ENCODE measurements at places on chromosomes 4 and X.

DNA sequence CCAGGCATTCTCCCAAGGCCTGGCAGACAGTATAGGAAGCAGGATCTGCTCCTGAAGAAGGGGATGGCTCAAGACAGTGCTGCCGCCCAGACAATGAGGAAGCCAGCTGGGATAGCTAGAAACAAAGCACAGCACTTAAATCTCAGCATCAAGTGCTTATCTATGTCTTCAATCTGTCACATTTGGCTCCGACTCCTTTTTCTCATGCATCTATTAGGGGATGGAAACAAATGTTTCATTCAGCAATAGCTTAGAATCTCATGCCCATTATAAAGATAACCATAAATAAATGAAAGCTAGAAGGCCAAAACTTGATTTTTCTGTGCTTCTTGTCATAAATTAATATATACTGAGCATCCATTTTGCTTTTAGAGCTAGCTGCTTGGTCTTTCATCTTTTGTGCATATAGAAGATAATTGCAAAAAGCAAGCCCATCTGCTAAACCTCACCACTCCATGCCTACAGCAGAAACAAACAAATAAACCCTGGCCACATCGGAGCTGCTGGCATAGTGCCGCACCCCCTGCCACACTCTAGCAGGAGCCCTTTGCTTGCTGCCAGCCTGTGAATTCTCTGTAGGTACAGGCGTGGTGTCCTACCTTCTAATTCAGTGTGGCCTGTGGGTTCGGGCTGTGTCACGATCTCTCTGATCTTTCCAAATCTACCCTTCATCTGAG, 75.9 kb downstream of the AASDH start:
- no peaks in the 10 kb centered on the region for H3K36me3 ChIP-seq
- H3K4me1 ChIP-seq = no peaks in the 10 kb centered on the region
- no peak overlapping the region for H3K27ac ChIP-seq
- DNase-seq = no peak

DNA sequence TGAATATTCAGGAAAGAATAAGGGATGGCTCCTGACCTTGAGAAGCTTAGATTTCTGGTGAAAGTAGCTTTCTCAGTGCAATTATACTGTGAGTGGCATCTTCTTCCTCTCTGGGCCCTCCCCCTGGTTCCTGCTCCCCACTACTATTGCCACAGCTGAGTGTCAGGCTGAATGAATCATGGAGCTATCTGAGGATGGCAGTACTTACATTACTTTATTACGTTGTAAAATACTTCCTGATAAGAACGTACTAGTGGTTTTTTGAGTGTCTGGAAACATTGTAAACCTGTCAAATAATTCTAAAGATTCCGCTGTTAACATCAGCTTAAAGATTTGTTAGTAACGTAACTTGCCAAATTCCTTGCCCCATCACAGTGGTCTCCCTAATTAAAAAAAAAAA, 36.2 kb downstream of the ARHGAP10 start:
- peaks cover 89% of the 10 kb centered on the region for H3K4me1 ChIP-seq
- no peak overlapping the region for H3K4me3 ChIP-seq
- H3K36me3 ChIP-seq = no peaks in the 10 kb centered on the region

- peaks cover 21% of the 10 kb centered on the region for H3K4me1 ChIP-seq
- H3K36me3 ChIP-seq = no peaks in the 10 kb centered on the region
- H3K4me3 ChIP-seq = no peak overlapping the region
- no peak for DNase-seq
- H3K27ac ChIP-seq = peak overlapping the region; percentile 25
Observed at GRCh38 chr4:113435893-113436292, 325.6 kb downstream of the CAMK2D start.

- no peak overlapping the region for H3K4me3 ChIP-seq
- no peaks in the 10 kb centered on the region for H3K36me3 ChIP-seq
- H3K4me1 ChIP-seq = no peaks in the 10 kb centered on the region
Observed at GRCh38 chr4:130238121-130238520, 1142.2 kb downstream of the C4orf33 start.

DNA sequence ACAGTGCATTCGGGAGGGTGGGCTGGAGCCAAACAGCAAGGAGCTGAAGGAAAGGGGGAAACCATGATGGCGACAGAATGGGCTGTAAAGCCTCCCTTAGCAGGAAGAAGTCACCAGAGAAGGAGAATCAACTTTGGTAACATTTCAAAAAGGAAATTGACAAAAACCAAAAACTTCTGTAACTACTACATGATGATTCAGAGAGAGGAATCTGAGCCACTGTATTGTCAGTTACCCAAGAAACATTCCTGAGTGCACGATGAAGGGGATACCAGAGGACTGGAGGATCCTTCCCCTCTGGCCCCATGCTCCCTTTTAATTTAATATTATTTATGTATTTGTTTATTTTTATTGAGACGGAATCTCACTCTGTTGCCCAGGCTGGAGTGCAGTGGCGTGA, 26.3 kb downstream of the PDHA1 start:
- H3K36me3 ChIP-seq = no peaks in the 10 kb centered on the region
- H3K4me1 ChIP-seq = no peaks in the 10 kb centered on the region
- H3K27me3 ChIP-seq = no peaks in the 10 kb centered on the region
- no peak for DNase-seq
- no peak overlapping the region for H3K4me3 ChIP-seq

DNA sequence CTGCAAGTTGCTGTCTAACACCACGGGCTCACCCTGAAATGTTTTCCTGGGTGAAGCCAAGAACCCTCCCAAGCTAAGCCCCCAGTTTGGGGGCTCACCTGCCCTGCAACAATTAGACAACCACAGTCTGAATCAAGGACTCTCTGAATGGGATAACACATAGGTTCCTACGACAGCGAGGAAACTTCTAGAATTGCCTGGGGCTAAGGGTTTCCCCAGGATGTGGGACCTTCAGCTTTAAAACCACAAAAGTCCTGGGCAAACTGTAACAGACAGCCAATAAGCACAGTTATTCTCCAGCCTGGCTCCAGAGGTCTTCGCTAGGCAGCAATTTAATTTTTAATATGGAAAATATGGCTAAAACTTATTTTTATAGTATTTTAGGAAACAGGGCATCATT, 162.6 kb downstream of the PRKX start:
- H3K36me3 ChIP-seq = no peaks in the 10 kb centered on the region
- no peak for DNase-seq
- H3K4me1 ChIP-seq = no peaks in the 10 kb centered on the region
- H3K4me3 ChIP-seq = no peak overlapping the region

GRCh38 chr4:123783921-123784320, 387.3 kb downstream of the SPRY1 start:
- H3K4me1 ChIP-seq = peaks cover 15% of the 10 kb centered on the region
- H3K36me3 ChIP-seq = no peaks in the 10 kb centered on the region
- no peak overlapping the region for H3K4me3 ChIP-seq
- DNase-seq = no peak

- H3K4me1 ChIP-seq = no peaks in the 10 kb centered on the region
- DNase-seq = no peak
- H3K27me3 ChIP-seq = no peaks in the 10 kb centered on the region
- no peaks in the 10 kb centered on the region for H3K36me3 ChIP-seq
- no peak overlapping the region for H3K27ac ChIP-seq
- H3K4me3 ChIP-seq = no peak overlapping the region
Observed at GRCh38 chr4:72314869-72315268, 254.2 kb downstream of the ADAMTS3 start.

GRCh38 chr4:86498863-86499166, 95.3 kb upstream of the PTPN13 start:
- no peaks in the 10 kb centered on the region for H3K4me1 ChIP-seq
- DNase-seq = no peak
- no peak overlapping the region for H3K27ac ChIP-seq
- H3K4me3 ChIP-seq = no peak overlapping the region
- H3K36me3 ChIP-seq = no peaks in the 10 kb centered on the region
- no peaks in the 10 kb centered on the region for H3K27me3 ChIP-seq

DNA sequence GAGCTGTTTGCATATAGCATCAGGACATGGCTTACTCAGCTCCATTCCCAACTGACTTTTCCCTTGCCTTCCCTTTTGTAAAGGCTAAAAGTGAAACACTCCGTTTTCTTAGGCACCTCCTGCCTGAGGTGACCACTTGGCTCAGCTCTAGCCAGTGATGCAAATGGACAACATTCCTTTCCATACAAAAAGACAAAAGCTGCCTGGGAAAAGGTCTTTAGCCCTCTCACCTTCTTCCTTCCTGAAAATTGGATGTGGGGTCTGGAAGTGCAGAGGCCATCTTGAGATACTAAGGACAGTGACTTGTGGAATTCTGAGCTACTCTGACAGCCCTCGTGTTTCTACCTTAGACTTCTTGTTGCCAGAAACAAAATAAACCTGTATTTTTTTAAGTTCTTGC, 27.7 kb upstream of the SFRP2 start:
- DNase-seq = no peak
- H3K27me3 ChIP-seq = no peaks in the 10 kb centered on the region
- no peak overlapping the region for H3K27ac ChIP-seq
- no peak overlapping the region for H3K4me3 ChIP-seq
- H3K36me3 ChIP-seq = no peaks in the 10 kb centered on the region

- no peak for DNase-seq
- H3K4me3 ChIP-seq = no peak overlapping the region
- H3K36me3 ChIP-seq = no peaks in the 10 kb centered on the region
- H3K4me1 ChIP-seq = no peaks in the 10 kb centered on the region
- no peaks in the 10 kb centered on the region for H3K27me3 ChIP-seq
Observed at GRCh38 chr4:100569196-100569595, 51.4 kb upstream of the EMCN start.

DNA sequence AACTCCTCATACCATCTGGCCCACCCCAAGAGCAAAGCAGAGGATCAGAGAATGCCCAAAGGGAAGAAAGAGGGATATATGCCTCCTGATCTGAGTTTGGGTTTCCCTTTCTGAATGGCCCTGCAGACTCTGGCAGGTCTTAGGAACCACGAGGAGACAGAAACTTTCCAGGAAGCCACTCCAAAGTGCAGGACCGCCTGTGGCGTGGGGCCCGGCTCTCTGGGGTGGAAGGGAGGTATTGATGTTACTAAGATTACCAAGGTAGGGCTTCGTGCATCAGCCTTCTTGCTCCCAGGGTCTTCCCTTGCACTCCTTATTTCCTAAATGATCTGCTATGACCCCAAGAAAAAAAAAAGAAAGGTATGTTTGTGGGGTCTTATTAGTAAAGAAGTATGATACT, 41.9 kb upstream of the SPRY1 start:
- H3K27ac ChIP-seq = no peak overlapping the region
- no peak overlapping the region for H3K4me3 ChIP-seq
- no peaks in the 10 kb centered on the region for H3K4me1 ChIP-seq
- H3K27me3 ChIP-seq = no peaks in the 10 kb centered on the region
- no peaks in the 10 kb centered on the region for H3K36me3 ChIP-seq
- DNase-seq = no peak

- H3K4me3 ChIP-seq = no peak overlapping the region
- no peaks in the 10 kb centered on the region for H3K27me3 ChIP-seq
- no peak overlapping the region for H3K27ac ChIP-seq
- H3K4me1 ChIP-seq = no peaks in the 10 kb centered on the region
- H3K36me3 ChIP-seq = no peaks in the 10 kb centered on the region
- no peak for DNase-seq
Observed at GRCh38 chr4:151771664-151772063, 10.9 kb upstream of the GATB start.

DNA sequence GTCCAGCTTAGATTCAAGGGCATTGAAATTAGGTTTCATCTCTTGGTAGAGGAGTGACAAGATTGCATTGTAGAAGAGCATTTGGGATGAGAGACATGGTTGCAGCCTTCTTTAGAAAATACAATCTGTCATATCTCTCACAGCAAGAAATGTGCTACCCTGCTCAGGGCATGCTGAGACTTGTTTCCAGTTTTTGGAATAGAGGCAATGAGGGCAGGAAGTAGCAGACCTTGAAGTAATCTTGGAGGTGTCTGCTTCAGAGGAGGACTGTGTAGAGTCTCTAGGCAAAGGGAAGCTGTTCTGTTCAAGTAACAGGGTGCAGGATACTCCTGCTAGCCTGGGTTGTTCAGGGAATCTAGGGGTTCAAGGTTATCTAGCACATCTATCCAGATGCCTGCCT, 116.1 kb upstream of the ZNF827 start:
- no peak overlapping the region for H3K27ac ChIP-seq
- H3K4me3 ChIP-seq = no peak overlapping the region
- no peaks in the 10 kb centered on the region for H3K27me3 ChIP-seq
- H3K36me3 ChIP-seq = no peaks in the 10 kb centered on the region
- DNase-seq = no peak

DNA sequence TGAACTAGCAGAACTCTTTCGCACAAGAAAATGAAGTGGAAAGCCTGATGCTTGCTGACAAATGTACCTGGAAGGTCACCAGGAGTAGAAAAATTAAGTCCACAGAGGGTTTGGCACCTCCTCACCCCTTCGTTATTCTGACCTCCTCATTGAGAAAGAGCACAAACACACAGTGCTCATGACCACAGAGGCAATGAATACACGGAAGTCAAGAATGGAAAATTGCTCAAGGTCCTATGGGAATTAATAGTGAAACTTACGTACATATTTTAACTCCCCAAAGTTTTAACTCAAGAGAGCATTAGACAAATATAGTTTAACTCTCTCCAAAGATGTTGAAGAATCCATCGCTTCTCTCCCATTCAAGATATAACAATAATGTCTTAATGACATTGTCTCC, 83.6 kb upstream of the CAMK2D start:
- no peak overlapping the region for H3K4me3 ChIP-seq
- no peak overlapping the region for H3K27ac ChIP-seq
- no peaks in the 10 kb centered on the region for H3K4me1 ChIP-seq
- no peaks in the 10 kb centered on the region for H3K36me3 ChIP-seq
- H3K27me3 ChIP-seq = no peaks in the 10 kb centered on the region
- DNase-seq = no peak

- H3K27ac ChIP-seq = no peak overlapping the region
- no peak overlapping the region for H3K4me3 ChIP-seq
- no peaks in the 10 kb centered on the region for H3K4me1 ChIP-seq
- no peaks in the 10 kb centered on the region for H3K36me3 ChIP-seq
Observed at GRCh38 chr4:54545663-54546424, 111.9 kb upstream of the KIT start.

- no peaks in the 10 kb centered on the region for H3K27me3 ChIP-seq
- H3K36me3 ChIP-seq = no peaks in the 10 kb centered on the region
- H3K4me1 ChIP-seq = no peaks in the 10 kb centered on the region
Observed at GRCh38 chrX:20237864-20238263, 28.8 kb downstream of the RPS6KA3 start.

- H3K4me1 ChIP-seq = no peaks in the 10 kb centered on the region
- no peak for DNase-seq
- no peak overlapping the region for H3K27ac ChIP-seq
- no peak overlapping the region for H3K4me3 ChIP-seq
- H3K27me3 ChIP-seq = no peaks in the 10 kb centered on the region
- no peaks in the 10 kb centered on the region for H3K36me3 ChIP-seq
Observed at GRCh38 chr4:79233820-79234219, 92.0 kb downstream of the NAA11 start.

GRCh38 chrX:16114611-16115010, 8.8 kb upstream of the GRPR start:
- H3K4me1 ChIP-seq = no peaks in the 10 kb centered on the region
- no peaks in the 10 kb centered on the region for H3K27me3 ChIP-seq
- no peaks in the 10 kb centered on the region for H3K36me3 ChIP-seq
- no peak overlapping the region for H3K4me3 ChIP-seq

GRCh38 chrX:20514358-20514757, 247.6 kb upstream of the RPS6KA3 start:
- no peak overlapping the region for H3K27ac ChIP-seq
- no peaks in the 10 kb centered on the region for H3K36me3 ChIP-seq
- peaks cover 7% of the 10 kb centered on the region for H3K4me1 ChIP-seq
- no peaks in the 10 kb centered on the region for H3K27me3 ChIP-seq
- H3K4me3 ChIP-seq = no peak overlapping the region
